Stimulated activated CD4-positive, alpha-beta T cell treated with anti-CD3 and anti-CD28 coated beads, Interleukin-4, amount 100 ng/mL, for 1 hour (primary cell): ENCODE measurements at places on chromosomes 11 and 22.

- no peak for DNase-seq
These were observed 29.2 kb downstream of the FAR1 start for GRCh38 chr11:13697710-13698109.

DNA sequence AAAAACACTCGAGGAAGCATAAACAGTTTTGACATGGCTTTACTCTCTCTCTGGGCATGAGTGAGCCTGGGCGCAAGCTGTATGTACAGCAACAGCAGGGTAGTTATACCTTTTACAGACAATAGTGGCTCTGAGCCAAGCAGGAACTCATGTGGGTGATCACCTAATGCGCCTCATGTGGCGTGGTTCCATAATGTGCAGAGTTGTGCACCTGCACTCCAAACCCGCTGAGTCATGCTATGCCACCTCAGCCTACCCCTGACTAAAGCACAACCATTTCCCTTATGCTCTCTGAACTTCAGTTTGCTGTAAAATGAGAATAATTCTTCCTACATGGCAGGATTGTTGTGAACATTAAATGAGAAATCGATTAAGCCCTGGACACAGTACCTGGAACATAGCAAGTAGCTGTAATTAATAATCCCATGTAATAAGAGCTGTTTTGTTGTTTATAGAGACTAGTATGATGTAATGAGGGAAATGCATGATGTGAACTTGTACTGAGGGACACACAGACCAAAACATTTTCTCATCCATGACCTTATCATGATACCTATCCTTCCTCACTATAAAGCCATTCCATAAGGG is 71.6 kb downstream of the CCDC34 start:
- DNase-seq, result no peak

DNA sequence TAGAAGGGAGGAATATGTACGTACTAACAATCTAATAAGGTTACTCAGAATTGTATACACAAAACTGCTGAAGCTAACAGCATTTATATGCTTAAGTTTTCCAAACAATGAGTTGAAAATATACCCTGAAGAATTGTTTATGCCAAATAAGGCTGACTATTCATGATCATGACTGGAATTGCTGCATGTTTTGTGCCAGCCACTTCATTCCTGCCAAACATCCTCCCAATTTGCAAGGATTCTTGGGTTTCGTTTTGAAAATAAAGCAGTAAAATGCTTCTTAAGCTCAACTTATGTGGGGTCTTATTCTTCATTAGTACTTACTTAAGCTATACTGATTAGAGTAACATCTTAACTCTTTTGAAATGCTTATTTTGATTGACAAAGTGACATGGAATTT is 149.0 kb downstream of the SPON1 start:
- no peak for DNase-seq

GRCh38 chr11:68038718-68039525 is at the start of gene TCIRG1:
TCIRG1 (plus strand) TSS chr11:68039025; CDS start chr11:68041272, 2,247 bp downstream.
- peak; percentile 63 for DNase-seq

DNA sequence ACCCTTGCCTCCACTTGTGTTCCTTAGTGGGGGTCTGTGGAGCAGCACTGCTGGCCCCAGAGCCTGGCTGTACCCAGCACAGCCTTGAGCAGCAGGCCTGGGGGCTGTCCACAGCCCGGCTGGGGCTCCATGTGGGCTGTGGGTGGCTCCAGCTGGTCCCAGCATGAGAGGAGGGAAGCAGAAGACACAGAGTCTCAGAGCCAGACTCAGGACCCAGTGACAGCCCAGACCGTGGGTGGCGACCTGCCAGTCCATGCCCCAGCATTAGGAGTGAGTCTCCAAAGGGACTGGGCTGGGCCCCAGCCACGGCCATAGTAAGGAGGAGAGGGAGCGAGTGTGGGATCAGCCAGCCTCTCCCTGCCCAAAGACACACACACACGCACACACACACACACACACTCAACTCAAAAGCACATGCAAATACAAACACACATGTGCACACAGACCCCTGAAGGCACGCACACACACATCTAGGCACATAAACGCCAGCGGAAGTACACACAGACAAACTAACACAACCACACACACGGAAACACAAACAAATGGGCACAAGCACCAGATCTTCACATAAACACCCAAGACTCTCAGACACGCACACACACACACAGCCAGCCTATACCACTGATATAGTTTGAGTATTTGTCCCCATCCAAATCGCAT is 16.7 kb upstream of the LRRC10B start:
- DNase-seq, result no peak

DNA sequence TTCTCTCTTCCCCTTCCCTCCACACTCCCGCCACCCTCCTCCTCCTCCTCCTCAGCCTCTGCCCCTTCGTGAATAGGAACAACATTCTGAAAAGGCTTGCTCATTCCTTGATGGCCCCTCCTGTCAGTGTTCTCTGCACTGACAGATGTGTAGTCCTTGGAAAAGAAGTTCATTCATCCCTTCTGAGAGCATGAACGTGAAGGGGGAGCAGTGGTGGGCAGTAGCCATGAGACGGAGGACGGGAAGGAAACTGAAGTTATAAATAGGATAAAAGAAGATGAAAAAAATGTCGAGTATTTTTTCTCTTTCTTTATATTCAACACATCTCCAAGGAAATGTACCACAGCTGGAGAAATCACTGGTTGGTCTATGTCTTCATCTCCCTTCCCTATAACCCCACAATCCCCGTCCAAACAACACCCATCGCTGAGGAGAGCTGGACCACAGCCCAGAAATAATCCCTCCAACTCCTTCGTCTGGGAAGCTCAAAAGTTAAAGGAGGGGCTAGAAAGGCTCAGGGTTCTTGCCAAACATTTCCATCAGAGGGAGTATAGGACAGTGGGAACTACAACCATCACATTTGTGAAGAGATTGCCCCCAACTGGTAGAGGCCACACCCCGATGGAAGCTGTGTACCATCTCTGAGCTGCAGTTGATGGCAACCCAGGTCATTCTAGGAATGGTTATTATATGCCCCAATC is 33.5 kb downstream of the ETS1 start:
- no peak for DNase-seq

DNA sequence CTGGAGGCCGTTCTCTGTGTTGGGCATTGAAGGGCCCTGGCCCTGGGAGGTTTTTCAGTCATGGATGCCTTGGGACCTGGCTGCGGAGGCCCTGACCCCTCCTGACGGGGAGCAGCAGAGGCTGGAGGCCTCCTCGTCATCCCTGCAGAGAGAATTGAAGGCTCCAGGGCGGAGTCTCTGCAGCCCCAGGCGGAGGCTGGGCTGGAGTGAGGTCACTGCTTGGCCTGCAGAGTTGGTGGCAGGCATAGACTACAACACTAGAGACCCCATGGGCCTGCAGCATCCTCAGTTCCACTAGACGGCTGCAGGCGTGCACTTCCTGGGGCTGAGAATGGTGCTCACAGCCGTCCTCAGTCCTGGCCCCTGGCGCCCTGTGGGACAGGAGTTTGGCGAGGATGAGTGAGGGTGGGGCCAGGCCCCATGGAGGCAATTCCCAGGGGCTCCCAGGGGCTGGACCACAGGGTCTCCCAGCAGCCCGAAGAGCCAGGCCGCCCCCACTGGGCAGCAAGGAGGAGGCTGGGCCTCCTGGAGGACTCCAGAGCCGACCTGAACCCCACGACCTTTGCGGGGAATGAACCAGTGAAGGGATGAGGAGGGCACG is 1194.9 kb downstream of the BRD1 start:
- DNase-seq, result no peak

DNA sequence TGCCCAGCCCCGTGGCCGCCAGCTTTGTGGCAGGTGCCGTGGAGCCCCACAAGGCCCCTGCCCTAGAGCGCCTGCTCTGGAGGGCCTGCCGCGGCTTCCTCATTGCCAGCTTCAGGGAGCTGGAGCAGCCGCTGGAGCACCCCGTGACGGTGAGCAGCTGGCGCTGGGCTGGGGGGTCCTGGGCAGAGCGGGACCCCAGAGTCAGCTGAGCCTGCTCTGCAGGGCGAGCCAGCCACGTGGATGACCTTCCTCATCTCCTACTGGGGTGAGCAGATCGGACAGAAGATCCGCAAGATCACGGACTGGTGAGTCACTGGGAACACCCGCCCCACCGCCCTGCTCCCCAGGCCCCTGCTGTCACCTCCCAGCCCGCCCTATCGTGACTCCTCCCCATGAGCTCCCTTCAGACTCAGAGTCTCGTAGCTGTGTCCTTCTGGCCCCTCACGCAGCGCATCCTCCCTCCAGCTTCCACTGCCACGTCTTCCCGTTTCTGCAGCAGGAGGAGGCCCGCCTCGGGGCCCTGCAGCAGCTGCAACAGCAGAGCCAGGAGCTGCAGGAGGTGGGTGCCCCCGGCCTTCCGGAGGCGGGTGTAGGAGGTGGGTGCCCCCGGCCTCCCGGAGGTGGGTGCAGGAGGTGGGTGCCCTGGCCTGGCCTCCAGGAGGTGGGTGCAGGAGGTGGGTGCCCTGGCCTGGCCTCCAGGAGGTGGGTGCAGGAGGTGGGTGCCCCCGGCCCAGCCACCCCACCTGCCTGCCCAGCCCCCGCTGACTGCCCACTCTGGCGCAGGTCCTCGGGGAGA is 4.7 kb downstream of the TCIRG1 start:
- no peak for DNase-seq

GRCh38 chr11:67507242-67507863 is 609 bp downstream of the CDK2AP2 start:
- no peak for DNase-seq

GRCh38 chr22:23301591-23301990 is 121.3 kb downstream of the BCR start:
- DNase-seq, result no peak

- DNase-seq, result no peak
These were observed 3.8 kb downstream of the FJX1 start for GRCh38 chr11:35622070-35622469.

- no peak for DNase-seq
These were observed 84.7 kb downstream of the CASP12 start for GRCh38 chr11:104813532-104813931.

- DNase-seq, result no peak
These were observed 15.2 kb downstream of the TRIM3 start for GRCh38 chr11:6458352-6459098.

DNA sequence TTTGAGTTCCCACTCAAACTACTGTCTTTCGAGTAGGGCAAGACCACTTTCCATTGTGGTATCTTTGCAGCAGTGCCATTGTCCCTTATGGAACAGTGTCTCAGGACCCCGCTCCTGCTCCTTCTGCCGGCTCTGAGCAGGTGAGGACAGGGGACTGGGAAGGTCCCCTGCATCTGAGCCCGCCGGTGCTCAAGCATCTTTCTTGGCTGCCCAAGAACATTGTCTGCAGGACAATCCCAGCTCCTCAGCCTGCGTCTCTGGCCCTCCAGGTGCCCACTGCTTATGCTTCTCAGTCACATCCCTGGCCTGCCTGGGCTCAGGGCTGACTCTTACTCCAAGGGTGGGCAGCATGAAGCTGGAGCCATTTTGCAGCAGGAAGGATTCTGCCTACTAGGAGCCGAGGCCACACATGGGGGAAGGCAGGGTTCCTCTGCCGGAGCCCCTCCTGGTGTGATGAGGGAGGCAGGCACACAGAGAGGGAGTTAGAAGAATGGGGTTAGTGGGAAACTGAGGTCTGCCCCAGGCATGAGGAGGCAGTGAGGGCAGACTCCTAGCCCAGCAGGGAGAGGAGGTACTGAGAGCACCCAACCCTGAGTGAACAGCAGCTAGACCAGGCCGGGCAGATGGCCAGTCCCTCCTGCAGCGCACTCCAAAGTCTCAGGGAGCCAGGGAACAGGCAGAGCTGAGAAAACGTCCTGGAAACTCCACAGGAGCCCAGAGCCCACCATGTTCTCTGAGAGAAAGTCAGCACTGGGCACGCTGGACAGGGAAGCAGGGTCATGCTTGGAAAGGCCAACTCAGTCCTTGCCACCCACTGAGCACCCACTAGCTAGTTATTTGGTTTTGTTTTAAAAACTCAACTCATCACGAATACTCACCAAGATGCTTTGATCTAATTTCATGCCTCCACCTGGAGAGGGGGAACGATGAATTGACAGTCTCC is 7.5 kb upstream of the PPARA start:
- no peak for DNase-seq

- DNase-seq, result no peak
These were observed 664.8 kb upstream of the API5 start for GRCh38 chr11:42646959-42647358.

- DNase-seq, result no peak
These were observed 9.4 kb upstream of the NAV2 start for GRCh38 chr11:19703211-19703610.

- peak; percentile 74 for DNase-seq
These were observed 587 bp downstream of the SLC25A22 start for GRCh38 chr11:797296-798092.

DNA sequence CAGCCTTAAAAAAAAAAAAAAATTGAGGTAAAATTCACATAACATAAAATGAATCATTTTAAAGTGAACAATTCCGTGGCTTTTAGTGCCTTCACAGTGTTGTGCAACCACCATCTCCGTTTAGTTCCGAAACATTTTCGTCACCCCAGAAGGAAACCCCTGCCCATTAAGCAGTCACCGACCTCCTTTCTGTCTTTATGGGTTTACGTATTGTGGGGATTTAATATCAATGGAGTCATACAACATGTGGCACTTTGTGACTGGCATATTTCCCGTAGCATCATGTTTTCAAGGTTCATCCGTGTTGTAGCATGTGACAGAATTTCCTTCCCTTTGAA is 65.5 kb downstream of the BCR start:
- DNase-seq, result no peak

DNA sequence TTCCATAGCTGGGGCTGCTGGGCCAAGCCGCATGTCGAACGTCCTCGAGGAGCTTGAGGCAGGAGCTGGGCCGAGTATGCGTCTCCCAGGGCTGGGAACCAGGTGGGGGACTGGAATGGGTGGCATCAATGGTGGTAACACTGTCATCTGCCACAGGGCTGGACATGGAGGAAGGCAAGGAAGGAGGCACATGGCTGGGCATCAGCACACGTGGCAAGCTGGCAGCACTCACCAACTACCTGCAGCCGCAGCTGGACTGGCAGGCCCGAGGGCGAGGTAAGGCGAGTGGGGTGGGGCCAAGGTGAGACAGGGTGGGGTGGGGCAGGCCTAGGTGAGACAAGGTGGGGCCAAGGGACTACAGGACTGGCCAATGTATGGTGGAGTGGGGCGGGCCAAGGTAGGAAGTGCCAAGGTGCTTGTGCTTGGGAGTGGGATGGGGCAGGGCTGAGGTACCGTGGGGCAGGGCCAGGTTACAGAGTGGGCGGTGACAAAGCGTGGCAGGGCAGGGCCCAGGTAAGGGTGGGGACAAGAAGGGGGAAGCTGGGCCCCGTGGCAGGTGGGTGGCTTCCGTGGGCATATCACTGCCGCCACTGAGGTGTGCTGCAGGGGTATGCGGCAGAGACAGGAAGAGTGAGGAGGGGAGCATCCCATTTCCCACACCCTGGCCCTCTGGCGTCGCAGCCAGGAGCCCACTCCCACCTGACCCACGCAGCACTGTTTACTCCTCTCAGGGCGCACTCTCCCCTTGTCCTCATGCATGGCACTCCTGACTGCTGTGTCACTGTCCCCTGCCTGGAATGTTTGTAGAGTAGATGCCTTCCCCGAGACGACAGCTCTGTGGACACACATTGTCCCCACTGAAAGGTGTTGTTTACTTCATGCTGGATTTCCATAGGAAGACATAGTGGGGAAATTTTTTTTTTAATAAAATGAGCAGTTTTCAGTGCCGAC is 27.5 kb upstream of the DGCR8 start:
- no peak for DNase-seq

GRCh38 chr11:66188580-66188979 is 79.9 kb upstream of the RAB1B start:
- no peak for DNase-seq
